ENCODE measurements at places on chromosomes 12 and 14.

DNA sequence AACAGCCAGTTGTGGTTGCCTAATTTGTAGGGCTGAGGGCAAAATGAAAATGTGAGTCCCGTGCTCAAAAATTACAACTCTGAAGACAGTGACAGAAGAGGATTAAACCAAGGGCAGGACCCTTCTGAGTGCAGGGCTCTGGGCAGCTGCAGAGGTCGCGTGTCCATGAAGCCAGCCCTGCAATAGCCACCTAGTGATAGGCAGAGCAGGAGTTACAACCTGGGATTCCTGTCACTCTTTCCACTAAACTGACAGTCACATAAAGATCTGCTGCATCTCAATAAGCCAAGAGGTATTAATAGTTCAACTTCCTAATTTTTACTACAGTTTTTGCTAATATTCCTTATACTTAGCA lies 94.1 kb downstream of the SLC2A13 start:
- no peaks in the 10 kb centered on the region for H3K36me3 ChIP-seq
- H3K4me1 ChIP-seq, result no peaks in the 10 kb centered on the region
- H3K27ac ChIP-seq, result no peak overlapping the region
- DNase-seq, result no peak
- no peak overlapping the region for H3K4me3 ChIP-seq

DNA sequence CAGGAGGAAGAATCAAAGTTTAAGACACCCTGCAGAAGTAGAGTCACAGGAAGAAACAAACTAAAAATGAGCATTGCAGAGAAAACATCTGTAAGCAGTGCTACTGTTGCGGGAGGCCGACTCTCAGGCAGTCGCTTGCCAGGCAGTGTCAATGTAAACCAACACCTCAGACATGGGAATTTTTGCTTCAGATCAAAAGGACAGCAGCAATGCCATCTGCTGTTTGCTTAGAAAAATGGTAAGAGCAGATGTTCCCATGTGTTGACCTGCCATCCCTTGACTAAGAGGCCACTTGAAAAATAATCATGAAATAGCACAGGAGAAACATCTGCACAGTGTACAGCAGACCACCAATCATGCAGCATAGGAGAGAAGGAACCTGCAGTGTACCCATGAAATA lies 196.6 kb downstream of the SLC25A21 start:
- H3K4me1 ChIP-seq, result no peaks in the 10 kb centered on the region
- H3K4me3 ChIP-seq, result no peak overlapping the region
- H3K27ac ChIP-seq, result no peak overlapping the region
- no peaks in the 10 kb centered on the region for H3K36me3 ChIP-seq
- H3K27me3 ChIP-seq, result no peaks in the 10 kb centered on the region

DNA sequence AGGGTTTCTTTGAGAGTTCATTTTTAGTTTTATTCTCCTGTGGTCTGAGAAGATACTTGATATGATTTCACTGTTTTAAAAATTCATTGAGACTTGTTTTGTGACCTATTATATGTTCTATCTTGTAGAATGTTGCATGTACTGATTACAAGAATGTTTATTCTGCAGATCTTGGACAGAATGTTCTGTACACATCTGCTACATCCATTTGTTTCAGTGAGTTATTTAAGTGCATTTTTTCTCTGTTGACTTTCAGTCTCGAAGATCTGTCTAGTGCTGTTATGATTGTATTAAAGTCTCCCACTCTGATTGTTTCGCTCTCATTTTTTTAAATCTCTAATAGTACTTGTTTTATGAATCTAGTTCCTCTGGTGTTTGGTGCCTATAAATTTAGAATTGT lies 1319.8 kb downstream of the TMEM121 start:
- H3K36me3 ChIP-seq, result no peaks in the 10 kb centered on the region
- DNase-seq, result no peak
- no peaks in the 10 kb centered on the region for H3K27me3 ChIP-seq
- H3K27ac ChIP-seq, result no peak overlapping the region

DNA sequence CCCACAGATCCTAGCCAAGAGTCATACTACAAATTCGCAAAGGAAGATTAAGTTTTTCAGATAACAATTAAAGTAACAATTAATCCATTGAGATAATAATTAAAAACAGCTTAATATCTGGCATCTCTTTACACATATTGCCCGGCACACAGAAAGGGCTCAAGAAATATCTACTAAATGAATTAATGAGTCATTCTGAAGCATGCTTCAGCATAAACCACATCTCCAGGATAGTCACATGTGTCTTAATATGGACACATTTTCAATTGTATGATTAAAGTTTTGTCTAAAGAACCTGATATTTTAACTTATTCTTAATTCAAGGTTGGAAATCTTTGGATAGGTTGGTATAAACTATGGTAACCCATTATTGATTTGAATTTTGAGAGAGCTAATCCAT lies 9.6 kb downstream of the ITPR2 start:
- no peak overlapping the region for H3K4me3 ChIP-seq
- no peaks in the 10 kb centered on the region for H3K27me3 ChIP-seq
- DNase-seq, result no peak
- H3K4me1 ChIP-seq, result no peaks in the 10 kb centered on the region

DNA sequence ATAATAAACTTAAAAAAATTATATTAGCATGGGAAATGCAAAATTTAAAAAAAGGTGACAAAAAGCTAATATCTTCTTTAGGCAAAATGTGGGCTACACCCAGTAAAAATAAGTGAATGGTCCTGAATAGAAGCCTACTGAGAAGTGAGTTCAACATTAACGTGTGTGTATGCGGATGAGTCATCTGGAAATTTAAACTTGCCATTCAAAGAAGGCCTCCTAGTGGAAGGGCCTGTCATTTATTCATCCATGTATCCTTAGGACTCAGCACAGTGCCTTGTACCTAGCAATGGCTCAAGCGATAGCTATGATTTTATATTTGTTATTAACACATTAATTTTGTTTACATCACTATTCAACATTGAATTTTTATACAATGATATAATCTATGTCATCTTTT lies 226.2 kb downstream of the NUBPL start:
- DNase-seq, result no peak
- no peak overlapping the region for H3K27ac ChIP-seq
- no peaks in the 10 kb centered on the region for H3K27me3 ChIP-seq
- H3K36me3 ChIP-seq, result no peaks in the 10 kb centered on the region
- no peaks in the 10 kb centered on the region for H3K4me1 ChIP-seq

- H3K4me3 ChIP-seq, result no peak overlapping the region
- H3K27ac ChIP-seq, result no peak overlapping the region
- no peaks in the 10 kb centered on the region for H3K36me3 ChIP-seq
- H3K27me3 ChIP-seq, result no peaks in the 10 kb centered on the region
Observed at GRCh38 chr14:91005716-91006115, 54.7 kb downstream of the RPS6KA5 start.

- no peak overlapping the region for H3K27ac ChIP-seq
- H3K36me3 ChIP-seq, result peaks cover 25% of the 10 kb centered on the region
- DNase-seq, result no peak
- no peak overlapping the region for H3K4me3 ChIP-seq
- H3K27me3 ChIP-seq, result no peaks in the 10 kb centered on the region
Observed at GRCh38 chr12:4302881-4303280, 18.1 kb upstream of the TIGAR start.
